SW 1271 (cell line): ENCODE measurements at places on chromosomes 5 and 9.

- no peak for DNase-seq
Observed at GRCh38 chr5:64838376-64838775, 69.6 kb downstream of the CWC27 start.

- no peak for DNase-seq
Observed at GRCh38 chr5:111813537-111813936, 56.5 kb upstream of the NREP start.

GRCh38 chr5:160434022-160434531, 12.4 kb downstream of the PTTG1 start:
- DNase-seq = no peak

- no peak for DNase-seq
Observed at GRCh38 chr5:156405988-156406387, 79.0 kb downstream of the SGCD start.

- DNase-seq = no peak
Observed at GRCh38 chr9:81317223-81317622, 372.1 kb downstream of the TLE1 start.

DNA sequence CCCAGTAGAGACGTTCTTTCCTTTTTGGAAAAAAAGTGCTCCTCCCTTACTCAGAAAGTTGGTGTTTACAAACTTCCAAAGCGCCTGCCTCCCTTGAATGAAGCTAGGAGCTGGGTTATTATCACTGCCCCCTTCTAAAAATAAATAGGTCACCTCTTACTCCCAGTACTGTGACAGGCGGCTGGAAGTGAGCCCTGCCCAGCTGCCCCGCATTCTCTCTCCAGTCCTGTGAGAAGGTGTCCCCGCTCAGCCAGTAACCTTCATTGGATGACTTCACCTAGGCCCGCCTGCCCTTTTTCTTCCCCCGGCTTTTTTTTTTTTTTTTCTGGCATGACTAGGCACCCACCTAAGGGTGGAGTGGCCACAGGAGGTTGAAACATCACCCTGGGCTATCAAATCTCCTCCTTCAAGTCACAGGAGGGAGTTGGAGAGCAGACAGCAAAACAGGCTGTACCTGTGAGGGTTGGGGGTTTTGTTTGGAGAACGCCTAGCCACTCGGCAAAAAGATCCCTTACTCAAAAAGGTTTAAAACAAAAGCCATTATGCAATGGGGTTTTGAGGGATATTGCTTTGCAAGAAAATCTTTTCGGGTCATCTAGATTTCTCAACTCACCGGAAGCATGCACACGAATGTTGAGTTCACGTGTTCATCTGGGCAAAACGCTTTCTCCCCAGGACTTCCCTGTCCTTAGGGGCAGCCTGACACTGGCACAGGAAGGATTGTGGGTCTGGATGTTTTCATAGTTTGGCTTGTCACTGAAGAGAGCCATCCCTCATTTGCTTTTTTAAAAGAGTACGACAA, 43.3 kb upstream of the ZNF622 start:
- DNase-seq = no peak

GRCh38 chr5:165781738-165782137, 2276.3 kb downstream of the MAT2B start:
- DNase-seq = no peak

GRCh38 chr5:146832985-146833732, 45.4 kb downstream of the PPP2R2B start:
- no peak for DNase-seq

- DNase-seq = no peak
Observed at GRCh38 chr9:90616806-90617205, 25.8 kb downstream of the DIRAS2 start.
